ENCODE measurements at places on chromosomes 12 and 14. TPM values are rescaled to one million over a fixed set of nuclear protein-coding genes. Genes with fewer than 3 reads are reported as not detected.
A peak's percentile ranks its signal among the peaks of the same experiment; 100 is the strongest.

GRCh38 chr12:10672231-10672868 lies 1.5 kb downstream of the STYK1 start:
- DNase-seq, result no peak
- H3K36me3 ChIP-seq, result no peaks in the 10 kb centered on the region
- no peak overlapping the region for H3K27ac ChIP-seq
- H3K4me3 ChIP-seq, result no peak overlapping the region

DNA sequence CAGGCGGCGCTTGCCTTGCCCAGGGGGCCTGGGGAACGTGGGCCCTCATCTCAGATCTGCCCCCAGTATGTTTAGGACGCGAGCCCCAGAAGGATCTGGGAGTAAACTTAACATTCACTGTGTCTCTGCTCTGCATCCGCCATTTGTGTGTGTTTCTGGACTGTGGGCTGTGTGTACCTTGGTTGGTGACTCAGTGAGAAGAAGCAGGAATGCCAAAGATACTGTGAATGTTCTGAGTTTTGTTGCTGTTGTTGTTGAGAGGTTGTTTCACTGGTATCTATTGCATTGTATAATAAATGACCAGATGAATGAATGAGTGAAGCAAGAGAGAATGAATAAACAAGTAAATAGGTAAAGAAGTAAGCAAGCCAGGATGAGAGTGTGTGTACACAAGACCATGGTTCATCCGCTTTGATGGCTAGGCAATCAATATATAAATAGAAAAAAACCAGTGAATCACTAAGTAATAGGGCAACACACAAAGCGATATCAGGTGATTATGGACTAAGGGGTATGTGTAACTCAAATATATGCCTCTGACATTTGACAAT lies 20.5 kb downstream of the MEG3 start:
- H3K27ac ChIP-seq, result no peak overlapping the region
- no peak overlapping the region for H3K4me3 ChIP-seq
- H3K4me1 ChIP-seq, result peaks cover 16% of the 10 kb centered on the region
- DNase-seq, result no peak
- H3K27me3 ChIP-seq, result no peaks in the 10 kb centered on the region
- H3K36me3 ChIP-seq, result peaks cover 53% of the 10 kb centered on the region

- no peak overlapping the region for H3K4me3 ChIP-seq
- H3K4me1 ChIP-seq, result no peaks in the 10 kb centered on the region
- H3K27ac ChIP-seq, result no peak overlapping the region
- peak; percentile 79 for DNase-seq
Observed at GRCh38 chr12:49776413-49776812, 35.1 kb downstream of the TMBIM6 start.

DNA sequence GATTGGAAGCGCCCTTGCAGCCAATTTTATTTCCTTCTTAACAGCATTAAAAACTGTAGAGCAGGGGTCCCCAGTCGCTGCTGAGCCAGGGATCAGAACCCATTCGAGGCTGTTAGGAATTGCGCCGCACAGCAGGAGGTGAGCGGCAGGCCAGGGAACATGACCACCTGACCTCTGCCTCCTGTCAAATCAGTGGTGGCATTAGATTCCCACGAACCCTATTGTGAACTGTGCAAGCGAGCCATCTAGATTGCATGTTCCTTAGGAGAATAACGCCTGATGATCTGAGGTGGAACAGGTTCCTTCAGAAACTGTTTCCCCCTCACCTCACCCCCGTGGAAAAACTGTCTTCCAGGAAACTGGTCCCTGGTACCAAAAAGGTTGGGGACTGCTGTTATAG lies 107.4 kb downstream of the DNAI7 start:
- DNase-seq, result no peak
- H3K4me3 ChIP-seq, result no peak overlapping the region
- no peaks in the 10 kb centered on the region for H3K4me1 ChIP-seq
- peaks cover 2% of the 10 kb centered on the region for H3K27me3 ChIP-seq

The PTPRB gene
- total RNA-seq, result 6.5 TPM

GRCh38 chr12:51493281-51493680 lies 68.7 kb downstream of the SLC4A8 start:
- H3K27me3 ChIP-seq, result no peaks in the 10 kb centered on the region
- H3K36me3 ChIP-seq, result no peaks in the 10 kb centered on the region
- H3K4me1 ChIP-seq, result no peaks in the 10 kb centered on the region
- no peak for DNase-seq

DNA sequence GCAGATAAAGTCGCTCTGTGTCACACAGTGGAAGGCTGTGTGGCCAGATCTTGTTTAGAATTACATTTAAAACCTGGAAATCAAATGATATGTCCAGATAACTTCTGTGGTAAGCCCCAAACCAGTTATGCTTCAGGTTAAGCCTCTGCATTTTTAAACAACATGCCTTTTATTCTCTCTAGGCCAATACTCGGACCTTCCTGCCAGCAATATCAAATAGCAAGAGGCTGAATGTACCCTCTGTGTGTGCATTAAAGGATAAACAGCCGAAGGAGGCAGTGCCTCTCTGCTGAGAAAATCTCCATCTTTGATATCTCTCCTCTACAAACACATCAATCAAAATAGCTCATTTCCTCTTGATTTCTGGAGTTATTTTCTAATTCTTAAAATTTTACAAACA lies 67.1 kb upstream of the TMEM260 start:
- no peak overlapping the region for H3K4me3 ChIP-seq
- H3K27ac ChIP-seq, result no peak overlapping the region
- no peak for DNase-seq
- no peaks in the 10 kb centered on the region for H3K36me3 ChIP-seq
- H3K27me3 ChIP-seq, result peaks cover 5% of the 10 kb centered on the region

Data from IMR-90 (cell line).